ENCODE measurements at places on chromosomes 11 and 22.
A peak's percentile ranks its signal among the peaks of the same experiment; 100 is the strongest.

GRCh38 chr11:119798656-119799055 is 69.7 kb upstream of the NECTIN1 start:
- no peak for DNase-seq

DNA sequence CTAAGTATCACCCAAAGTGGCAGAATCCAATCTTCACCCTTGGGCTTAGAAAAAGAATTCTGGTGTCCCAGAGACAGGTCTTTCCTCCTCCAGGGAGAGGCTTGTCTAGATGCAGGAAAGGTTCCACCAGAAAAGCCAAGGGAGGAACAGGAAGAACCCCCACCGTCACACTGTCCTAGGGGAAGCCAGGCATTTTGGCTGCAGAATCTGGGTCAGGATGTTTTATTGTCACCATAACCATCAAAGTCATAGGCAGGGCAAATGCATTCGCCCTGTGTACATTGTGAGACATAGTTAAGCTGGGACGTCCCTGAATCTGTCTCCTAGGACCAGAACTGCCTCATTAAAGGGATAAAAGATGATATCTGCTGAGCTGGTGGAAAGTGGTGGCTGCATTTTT is 590.5 kb downstream of the OPCML start:
- DNase-seq, result no peak

GRCh38 chr22:29839039-29839438 is 965 bp upstream of the ASCC2 start:
- DNase-seq, result no peak

DNA sequence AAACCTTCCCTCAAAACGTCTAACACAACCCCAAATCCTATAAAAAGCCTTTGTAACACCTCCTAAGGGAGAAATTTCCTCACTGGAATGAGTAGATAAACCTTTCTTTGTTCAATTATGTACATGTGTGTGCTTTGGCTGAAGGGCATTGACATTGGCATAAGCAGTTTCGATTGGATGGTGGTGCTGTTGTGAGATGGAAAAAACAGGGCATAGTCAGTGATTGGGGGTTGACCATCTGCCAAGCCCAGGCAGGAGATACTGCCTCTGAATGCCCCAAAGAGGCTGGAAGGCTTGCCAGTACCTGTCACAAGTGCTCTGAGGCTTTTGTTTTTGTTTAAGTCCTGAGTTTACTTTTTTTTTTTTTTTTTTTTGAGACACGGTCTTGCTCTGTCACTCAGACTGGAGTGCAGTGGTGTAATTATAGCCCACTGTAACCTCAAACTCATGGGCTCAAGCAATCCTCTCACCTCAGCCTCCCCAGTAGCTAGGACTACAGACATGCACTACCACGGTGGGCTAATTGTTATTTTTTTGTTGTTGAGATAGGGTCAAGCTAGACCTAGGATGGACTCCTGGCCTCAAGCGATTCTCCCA is 1.2 kb upstream of the CCDC117 start:
- DNase-seq, result no peak

DNA sequence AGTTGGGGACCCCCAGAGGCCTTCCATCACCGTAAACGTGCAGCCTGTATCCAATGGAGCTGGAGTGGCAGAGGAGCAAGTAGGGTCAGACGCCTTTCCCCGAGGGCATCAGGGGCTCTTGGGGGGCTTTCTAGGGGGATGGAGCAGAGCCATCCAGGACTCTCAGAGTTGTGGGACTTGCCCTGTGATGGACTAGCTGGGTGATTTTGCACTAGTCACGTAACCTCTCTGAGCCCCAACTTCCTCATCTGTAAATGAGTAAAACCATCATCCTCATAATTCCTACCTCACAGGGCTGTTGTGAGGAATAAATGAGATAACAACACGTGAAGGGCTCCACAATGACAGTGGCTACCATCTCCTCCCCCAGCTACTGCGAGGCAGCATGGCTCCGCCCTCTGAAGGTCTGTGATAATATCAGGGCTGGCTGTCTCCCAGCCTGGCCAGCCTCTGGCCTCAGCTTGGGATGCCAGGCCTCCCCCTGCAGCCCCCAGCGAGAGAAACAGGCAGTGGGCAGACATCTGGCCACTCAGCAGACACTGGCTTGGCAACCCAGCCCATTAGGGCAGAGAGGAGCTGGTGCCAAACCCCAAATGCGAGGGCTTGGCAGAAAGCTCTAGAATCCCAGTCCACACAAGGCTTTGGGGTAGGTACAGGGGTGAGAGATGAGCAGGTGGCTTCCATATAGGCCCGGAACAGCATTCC is 6.7 kb downstream of the USP2 start:
- DNase-seq, result no peak

GRCh38 chr11:96110302-96110701 is 186.4 kb upstream of the MTMR2 start:
- no peak for DNase-seq

DNA sequence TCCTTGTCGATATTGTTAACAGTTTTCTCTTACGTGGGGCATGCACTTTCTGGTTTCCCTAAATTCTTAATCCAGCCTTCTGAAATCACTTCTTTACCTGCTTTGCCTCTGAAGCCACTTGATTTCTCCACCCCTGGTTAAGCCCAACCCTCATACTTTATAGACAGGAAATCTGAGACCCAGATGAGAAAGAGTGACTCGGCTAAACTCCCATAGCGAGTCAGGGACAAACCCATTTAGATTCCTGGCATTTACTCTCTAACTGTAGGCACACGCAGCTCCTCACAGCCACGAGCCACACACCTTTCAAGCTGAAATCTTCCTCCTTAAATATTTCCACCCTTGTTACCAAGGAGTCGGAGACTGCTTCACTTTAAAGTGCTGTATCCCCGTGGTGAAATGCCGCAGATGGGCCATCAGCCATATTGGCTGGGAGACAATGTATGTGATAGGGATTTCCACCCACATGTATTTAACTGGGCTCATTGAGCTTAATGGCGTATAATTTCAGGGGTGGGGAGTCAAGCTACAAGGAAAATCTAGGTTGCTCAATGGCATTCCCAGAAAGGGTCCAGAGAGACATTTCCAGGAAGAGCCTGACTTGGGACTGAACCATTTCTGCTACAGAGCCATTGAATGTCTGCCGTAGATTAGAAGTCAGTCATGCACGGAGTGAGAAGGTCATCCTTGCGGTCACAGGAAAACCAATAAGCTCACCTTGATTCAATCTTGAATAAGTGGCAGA is 49.9 kb upstream of the GRK3 start:
- DNase-seq, result no peak

DNA sequence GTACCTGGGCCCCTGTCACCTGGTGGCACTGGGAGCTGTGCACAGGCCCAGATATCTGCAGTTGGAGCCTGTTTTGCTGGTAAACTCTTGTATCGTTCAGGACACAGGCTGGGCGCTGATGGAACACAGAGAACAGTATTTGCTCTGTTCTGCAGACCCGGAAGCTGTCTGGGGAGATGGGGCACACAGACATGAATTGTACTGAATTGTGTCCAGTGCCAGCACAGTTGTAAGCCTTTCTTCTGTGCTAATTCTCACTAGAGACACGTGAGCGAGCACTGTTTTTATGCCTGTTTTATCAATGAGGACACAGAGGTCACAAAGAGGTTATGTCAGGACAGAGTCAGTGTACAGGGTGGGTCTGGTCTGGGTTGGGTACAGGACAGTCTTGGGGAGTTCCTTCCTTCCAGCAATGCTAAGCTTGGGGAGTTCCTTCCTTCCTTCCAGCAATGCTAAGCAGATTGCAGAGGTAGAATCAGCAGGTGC is 24.4 kb upstream of the ACR start:
- no peak for DNase-seq

DNA sequence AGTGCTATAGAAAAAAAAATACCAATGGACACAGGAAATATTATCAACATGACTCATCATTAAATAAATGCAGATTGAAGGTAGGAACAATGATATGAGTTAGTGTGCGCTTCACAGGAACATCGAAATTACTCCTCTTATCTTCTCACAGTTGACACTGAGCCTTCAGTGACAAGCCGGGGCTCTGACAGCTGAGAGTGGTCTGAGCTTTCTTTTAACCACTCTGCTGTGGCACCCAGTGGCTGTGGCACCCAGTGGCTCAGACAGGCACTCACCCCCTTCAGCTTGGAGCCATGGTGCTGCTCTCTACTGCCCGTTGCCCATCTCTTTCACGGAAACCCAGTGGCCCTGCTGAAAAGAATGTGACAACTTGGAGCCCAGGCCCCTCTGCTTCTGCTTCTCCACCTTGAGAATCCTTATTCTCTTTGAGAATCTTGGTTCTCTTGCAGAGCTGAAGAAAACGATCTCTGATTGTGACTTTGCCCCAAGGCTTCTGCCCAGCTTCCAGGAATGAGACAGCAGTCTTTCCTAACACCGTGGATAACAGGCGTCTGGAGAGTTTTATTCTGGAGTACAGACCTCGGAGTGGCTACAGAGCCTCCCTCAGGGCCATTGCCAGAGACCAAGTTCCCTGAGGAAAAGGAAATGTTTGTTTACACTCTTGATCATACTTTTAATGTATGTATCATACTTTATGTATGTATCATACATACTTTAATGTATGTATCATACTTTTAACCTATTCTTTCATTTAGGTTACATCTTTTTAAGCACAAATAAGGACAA is 37.1 kb upstream of the OR8B8 start:
- DNase-seq, result no peak

DNA sequence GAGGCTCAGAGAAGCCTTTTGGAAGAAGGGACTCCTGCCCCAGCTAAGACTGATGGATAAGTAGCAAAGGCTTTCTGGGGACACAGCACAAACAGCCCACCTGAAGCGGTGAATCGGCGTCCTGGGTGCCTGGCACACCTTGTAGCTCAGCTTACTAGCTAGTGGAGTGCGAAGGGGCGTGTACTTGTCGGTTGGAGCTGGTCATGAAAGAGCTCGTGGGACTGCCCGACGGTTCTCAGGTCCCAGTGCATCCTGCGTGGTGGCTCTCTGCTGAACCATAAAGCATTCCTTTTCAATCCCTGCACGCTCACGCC is 690 bp upstream of the UVRAG start:
- no peak for DNase-seq

DNA sequence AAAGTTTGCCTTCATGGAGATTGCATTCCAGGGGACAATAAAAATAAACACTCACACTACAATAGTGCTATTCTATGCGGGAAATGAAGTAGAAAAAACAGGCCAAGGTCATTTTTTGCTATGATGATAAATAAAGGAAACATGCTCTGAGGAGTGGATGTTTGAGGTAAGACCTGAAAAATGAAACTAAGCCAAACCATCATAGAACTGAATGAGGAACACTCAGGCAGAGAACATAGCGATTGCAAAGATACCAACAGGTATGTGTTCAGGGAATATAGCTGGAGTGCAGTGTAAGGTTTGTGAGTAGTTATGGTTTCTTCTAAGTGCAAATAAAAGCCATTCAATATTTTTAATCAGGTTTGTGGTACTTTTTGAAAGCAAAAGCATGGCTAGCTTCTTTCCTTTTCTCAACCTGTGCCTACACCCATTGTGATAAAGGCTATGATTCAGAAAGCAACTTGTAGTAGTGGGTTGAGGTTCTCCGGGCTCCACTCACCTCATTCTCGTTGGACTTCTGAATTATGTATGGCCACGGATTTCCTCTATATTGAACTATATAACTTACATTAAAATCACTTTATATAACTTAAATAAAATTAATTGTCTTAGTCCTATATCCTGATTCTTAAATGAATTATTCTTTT is 278.2 kb upstream of the CHORDC1 start:
- no peak for DNase-seq

DNA sequence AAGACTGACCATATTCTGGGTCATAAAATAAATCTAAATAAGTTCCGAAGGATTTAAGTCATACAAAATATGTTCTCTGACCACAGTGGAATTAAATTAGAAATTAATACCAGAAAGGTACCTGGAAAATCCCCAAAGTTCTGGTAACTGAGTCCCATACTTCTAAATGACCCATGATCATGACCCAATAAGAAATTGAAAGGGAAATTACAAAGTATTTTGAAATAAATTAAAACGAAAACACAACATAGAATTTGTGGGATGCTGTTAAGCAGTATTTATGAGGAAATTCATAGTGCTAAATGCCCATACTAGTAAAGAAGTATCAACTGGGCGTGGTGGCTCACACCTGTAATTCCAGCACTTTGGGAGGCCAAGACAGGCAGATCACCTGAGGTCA is 23.4 kb upstream of the IL10RA start:
- no peak for DNase-seq

DNA sequence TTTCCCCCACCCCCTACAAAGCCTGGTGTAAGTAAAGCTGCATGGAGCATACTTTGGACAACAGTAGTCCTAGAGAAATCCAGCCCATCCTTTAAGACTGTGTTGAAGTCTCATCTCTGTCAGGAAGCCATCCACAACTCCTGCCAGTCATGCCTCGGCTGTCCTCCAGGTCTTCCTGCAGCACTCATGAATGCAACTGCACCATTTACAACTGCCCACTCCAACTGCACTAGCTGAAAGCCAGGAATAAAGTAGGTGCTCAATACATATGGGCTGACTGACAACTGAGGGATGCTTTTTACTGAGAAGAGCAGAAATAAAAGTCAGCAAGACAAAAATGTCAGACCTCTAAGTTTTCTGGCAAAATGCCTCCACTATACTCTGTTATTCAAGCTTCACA is 27.4 kb downstream of the IL18BP start:
- no peak for DNase-seq

- no peak for DNase-seq
Measured at GRCh38 chr11:61983419-61983818, 16.0 kb upstream of the FTH1 start.

- peak; percentile 83 for DNase-seq
Measured at GRCh38 chr11:57493507-57494503, 21.7 kb downstream of the SLC43A1 start.

DNA sequence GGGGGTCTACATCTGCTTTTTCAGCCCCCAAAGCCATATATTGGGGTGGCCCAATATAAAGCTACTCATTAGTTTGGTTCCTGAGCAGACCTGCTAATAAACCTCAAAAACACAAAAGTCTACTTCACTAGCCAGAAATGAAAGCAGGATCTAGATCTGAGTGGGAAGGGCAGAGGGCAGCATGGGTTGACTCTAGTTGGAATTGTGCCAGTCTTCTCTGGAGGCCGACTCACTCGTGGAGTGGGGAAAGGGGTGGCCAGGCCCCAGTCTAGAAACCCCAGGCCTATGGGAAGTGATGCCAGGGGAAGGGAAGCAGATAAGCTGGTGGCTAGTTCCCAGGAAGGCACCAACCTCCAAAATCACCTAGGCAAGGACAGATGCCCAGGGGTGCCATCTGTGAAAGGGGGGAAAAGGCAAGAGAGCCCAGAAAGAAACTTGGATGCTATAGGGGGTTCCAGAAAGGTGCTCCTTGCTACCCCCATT is 5.3 kb downstream of the PATZ1 start:
- no peak for DNase-seq

DNA sequence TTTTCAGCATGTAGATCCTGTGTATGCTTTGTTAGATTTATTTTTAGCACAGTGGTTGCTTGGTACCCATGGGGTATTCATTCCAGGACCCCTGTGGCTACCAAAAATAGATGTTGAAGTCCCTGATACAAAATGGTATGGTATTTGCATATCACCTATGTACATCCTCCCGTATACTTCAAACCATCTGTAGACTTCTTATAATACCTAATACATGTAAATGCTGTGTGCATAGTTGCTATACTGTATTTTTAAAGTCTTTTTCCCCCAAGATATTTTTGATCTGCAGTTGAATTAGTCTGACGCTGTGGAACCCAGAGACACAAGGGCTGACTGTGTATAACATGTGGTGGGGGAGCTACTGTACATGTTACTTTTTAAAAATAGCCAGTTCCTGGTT is 101.1 kb downstream of the ATXN10 start:
- no peak for DNase-seq
